Stimulated activated naive CD4-positive, alpha-beta T cell treated with Interleukin-2 at 50 U/mL for 16 hours (primary cell): ENCODE measurements at places on chromosomes 2 and 18.
A peak's percentile ranks its signal among the peaks of the same experiment; 100 is the strongest.

GRCh38 chr2:36379710-36380448 lies 24.3 kb downstream of the CRIM1 start:
- DNase-seq = no peak

DNA sequence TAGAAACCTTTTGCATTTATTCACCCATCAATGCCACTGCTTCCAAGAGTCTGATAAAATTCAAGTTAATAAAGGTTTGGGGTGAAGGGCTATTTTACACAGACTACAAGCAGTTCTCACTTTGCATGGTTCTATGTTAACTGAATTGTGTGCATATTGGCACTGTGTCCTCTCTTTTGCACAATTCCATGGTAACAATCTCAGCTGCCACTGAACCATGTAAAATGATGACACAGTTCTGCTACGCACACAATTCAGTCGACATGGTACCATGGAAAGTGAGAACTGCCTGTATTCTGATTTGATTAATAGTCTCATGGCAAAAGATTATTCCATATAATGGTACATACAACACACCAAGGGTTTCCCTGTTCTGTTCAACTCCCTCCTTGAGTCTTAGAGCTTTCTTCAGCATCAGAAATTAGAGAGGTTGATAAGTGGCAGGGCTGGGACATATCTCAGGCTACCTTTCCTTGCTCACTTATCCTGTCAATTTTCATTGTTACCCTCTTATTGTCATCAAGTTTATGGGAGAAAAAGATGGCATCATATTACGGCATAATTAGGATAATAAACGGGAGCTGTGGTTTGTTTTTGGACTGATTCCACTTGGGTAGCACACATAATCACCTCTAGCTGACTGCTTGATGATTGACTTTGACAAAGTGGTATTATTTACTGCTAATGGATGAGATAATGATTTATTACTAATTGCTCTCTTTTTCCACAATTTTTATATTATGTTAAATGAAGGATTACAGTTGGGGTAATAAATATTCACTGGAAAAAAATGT lies 139.3 kb upstream of the CREB1 start:
- DNase-seq = no peak

DNA sequence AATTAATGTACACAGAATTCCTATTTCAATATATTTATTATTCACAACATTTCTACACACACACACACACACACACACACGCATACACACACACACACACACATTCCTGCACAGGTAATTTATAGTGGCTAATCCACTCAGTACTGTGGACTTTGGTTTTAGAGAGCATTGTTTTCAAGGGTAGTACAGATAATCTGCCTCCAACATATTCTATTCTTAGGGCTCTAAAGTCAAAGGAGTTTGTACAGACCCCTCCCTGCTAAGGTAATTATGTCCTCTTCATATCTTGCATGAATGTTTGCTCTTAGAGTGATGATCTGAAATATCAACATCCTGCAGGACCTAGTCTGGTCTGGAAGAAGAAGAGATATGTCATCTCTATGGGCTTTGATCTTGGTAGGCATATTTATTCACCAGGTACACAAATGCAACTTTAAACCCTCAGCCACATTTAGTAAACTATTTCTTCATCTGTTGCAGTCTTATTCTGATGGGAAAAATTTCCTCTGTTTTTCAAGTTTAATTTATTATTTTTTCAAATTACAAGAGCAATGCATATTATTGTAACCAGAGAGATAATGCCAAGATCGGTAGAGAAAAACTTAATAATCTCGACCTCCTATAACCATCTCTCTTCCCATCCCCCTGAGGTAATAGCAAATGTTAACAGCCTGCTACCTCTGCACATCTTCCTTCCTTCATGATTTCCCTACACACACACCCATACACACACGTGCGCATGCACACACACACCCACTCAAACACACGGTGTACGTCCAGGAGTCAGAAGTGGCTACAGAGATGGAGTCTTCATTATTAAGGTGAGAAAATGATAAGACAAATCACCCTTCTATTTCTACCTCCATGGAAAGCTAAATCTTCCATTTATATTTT lies 18.3 kb upstream of the POLE4 start:
- no peak for DNase-seq

GRCh38 chr2:96800061-96801004 lies 15.7 kb upstream of the CNNM3 start:
- DNase-seq = no peak

GRCh38 chr18:9066817-9067306 lies 35.6 kb upstream of the NDUFV2 start:
- DNase-seq = no peak

DNA sequence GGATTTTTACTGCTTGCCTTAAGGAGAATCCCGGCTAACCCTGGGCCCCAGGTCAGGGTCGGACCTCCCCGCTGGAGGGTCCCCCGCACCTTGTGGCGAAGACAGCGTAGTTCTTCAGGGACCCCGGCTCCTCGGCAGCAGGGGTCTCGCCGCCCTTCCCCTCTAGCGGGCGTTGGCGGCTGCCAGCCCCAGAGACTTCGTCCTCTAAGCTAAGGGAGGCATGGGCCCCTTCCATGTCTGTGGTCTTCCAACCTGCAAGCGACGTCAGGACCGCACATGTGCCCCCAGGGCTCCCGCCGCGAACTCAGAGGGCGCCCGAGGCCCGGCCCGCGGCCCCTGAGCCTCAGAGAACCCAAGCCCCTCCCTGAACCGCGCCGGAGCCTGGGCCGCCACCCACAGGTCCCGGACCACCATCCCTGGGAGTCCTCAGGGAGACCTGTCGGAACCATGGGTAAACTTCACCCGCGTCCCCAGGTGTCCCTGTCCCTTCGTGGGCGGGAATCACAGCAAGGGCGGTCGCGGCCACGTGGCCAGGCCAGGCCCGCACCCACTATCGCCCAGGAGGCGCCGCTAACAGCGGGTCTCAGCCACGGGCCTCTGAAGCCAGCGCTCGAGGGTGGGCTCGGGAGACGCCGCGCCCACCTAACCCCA lies 562 bp downstream of the ANKMY1 start:
- no peak for DNase-seq

DNA sequence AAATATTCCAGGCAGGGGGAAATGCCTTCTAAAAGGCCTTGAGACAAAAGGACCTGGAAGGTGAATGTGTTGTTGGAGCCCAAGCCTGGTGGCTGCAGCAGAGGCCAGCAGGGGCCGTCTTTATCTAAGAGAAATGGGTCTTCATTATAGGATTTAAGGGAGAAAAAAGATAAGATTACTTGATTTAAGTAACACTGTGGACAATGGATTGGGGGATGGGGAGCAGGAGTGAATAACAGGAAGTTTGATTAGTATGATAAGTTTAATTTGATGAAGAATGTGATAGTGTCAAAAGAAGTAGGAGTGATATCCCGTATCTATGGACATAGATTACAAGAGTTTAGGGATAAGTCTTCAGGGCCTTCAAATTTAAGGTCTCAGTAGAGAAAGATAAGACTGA lies 64.2 kb downstream of the WDR75 start:
- DNase-seq = no peak

DNA sequence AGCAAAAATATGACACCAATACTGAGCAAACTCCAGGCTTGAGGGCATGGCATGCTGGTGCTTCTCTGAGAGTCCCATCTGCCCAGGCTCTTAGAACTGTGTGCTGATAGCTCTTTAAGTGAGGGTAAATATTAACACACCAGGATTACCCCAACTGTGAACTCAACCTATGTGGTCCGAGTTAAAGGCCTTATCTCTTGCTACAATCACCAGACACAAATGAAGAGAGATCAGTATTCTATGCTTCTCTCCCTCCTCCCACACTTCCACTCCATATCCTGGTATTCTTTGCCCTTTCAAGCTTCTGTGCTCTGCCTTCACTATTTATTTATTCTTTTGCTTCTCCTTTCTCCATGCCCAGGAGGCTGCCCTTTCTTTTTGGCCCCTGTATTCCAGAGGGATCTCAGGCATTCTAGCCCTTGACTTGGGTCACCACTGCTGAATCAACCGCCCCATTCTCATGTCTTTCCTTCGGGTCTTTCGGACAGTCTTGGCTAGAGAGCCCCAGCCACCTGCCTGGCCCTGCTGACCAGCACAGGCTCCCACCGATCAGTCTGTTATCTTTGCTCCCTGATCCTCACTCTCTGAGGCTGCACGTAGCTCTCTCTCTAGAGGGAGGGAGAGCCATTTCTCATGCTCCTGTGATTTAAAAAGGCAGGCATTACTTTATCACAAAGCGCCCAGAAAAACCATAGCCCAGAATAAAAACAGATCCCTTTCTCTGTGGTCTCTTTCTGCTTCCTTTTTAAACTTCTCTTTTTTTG lies 17.2 kb upstream of the HK2 start:
- DNase-seq = no peak

DNA sequence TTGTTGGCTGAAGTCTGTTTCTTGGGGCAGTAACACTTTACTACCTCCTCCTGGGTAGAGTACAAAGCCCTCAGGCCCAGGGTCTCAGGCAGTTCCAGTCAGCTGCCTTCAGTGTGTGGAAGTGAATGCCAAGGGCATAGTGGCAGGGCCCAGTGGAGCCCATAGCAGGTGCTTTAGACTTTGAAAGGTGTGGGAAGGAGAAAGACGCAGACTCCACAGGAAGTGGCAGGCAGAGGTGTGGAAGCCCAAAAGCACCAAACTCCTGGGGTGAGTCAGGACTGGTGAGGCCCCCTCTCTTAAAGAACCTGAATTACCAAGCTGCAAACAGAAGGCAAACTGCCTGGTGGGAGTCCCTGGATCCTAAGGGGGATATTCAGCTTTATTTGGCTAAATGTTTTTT lies 45.3 kb downstream of the ADAM23 start:
- DNase-seq = no peak

GRCh38 chr2:171391532-171391931 lies 42.3 kb downstream of the METTL8 start:
- DNase-seq = no peak

GRCh38 chr18:50716902-50717301 lies 102.9 kb downstream of the MRO start:
- DNase-seq = no peak

DNA sequence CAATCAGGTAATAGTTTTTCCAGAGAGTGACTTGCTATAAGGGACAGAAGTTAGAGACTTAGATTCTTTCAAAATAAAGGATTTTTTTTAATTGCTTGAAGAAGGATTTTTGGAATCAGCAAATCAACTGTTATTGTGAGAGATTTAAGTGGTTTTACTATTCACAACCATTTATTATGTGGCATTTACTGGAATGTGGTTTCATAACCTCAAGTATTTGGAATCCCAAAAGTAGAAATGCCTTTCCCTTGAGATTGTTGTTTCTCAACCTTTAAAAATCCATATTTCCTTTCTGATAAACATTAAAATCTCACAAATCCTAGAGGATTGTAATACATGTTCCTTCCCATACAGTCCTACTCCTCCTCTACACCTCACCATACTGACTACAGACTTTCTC lies 5.0 kb downstream of the TANK start:
- no peak for DNase-seq

- DNase-seq = no peak
Measured at GRCh38 chr2:46672752-46673151, 193.4 kb downstream of the TMEM247 start.

DNA sequence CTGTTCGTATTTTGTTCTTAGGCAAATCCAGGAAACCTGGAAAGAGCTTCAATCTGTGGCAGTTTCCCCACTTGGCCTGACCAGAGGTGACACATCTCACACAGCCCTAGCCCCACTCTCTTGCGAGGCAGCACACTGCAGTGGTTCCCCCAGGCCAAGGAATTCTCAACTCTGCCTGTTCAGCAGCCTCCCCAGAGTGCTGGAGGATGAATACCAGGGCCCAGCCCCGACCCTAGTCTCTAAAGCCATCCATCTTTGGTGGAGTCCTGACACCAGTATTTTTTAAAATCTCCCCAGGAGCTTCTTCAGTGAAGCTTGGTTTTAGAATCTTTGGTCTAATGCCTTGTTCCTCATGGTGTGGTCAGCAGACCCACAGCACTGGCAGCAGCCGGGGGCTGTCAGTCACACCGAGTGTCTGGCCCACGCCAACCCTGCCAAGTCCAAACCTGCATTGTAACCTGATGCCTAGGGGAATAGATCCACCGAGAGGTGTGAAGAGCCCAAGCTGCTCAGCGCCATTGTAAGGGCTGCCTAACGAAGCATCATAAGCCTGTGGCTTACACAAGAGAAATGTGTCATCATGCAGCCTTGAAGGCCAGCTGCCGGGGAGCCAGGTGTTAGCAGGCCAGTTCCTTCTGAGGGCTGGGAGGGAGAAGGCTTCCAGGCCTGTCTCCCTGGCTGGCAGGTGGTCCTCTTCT lies 428.7 kb upstream of the ID2 start:
- DNase-seq = no peak

- no peak for DNase-seq
Measured at GRCh38 chr18:58272779-58273435, 228.9 kb downstream of the NEDD4L start.

GRCh38 chr2:232085164-232085563 lies 123.7 kb downstream of the DIS3L2 start:
- DNase-seq = no peak

- peak; percentile 50 for DNase-seq
Measured at GRCh38 chr2:135709992-135710391, 31.7 kb upstream of the UBXN4 start.

GRCh38 chr2:149087751-149088150 lies 49.3 kb downstream of the LYPD6B start:
- DNase-seq = no peak

- DNase-seq = no peak
Measured at GRCh38 chr18:44719519-44720060, 38.9 kb downstream of the SETBP1 start.

- no peak for DNase-seq
Measured at GRCh38 chr2:139374296-139374850, 594.2 kb upstream of the NXPH2 start.

DNA sequence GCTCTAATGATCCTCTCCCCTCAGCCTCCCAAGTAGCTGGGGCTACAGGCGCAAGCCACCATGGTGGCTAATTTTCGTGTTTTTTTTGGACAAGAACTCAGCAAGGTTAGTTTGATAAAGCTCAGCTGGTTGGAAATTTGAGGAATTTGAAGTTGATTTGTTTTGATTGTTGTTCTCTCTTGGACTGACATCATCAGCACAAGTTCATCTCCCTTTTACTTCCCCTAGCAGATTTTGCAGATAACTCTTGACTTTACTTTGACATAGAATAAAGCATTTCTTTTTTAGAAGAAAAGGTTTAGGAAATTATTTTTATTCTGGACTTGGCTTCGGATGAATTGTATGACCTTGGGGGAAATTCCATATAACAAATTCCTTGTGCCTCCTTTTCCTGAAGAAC lies 74.9 kb upstream of the DLX2 start:
- DNase-seq = no peak

DNA sequence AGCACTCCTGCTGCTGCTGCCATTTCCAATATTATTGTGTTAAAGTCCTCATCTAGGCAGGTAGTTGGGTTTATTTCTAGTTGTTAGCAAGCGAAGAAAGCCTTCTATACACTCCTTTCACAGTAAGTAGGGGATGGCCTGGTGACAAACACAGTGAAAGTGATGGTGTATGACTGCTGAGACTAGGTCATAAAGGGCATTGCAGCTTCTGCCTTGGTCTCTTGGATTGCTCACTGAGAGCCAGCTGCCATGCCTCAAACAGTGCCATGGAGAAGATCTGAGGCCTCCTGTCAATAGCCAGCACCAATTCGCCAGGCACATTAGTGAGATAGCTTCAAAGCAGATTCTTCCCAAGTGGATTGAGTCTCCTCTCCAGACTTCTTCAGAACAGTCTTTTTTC lies 27.6 kb upstream of the MSTN start:
- DNase-seq = no peak

- DNase-seq = no peak
Measured at GRCh38 chr2:192932376-192932775, 737.6 kb upstream of the TMEFF2 start.
